ENCODE measurements at places on chromosomes 1 and 21.

- DNase-seq: peak; percentile 8
Observed at GRCh38 chr21:15495965-15496364, 233.8 kb upstream of the USP25 start.

- peak; percentile 63 for DNase-seq
Observed at GRCh38 chr1:217274927-217275654, 355.8 kb downstream of the GPATCH2 start.

DNA sequence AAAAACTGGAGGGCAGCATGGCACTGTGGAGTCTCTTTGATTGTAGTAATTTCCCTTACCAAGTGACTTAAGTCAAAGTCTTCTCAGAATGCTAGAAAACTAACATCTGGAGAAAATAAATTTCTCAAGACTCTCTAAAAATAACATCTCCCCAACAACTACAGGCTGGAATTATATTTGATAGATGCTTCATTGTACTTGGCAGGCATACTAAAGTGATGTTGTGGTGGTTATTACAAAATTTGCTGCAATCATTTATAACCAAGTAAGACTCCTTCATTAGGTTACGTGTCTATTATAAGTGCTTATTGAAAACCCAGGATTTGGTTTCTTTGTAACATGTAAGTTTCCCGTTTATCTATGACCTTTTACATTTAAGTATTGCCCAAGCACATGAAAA lies 132.9 kb upstream of the NRIP1 start:
- no peak for DNase-seq

DNA sequence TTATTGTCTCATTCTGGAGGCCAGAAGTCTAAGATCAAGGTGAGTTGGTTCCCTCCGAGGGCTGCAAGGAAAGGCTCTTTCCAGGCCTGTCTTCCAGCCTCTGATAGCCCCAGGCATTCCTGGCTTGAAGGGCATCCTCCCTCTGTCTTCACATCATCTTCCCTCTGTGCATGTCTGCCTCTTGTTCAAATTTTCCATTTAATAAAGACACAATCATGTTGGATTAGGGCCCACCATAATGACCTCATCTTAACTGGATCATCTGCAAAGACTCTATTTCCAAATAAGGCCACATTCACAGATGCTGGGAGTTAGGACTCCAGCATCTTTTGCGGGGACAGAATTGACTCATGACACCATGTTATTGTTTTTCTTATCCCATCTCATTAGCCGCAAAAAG lies 24.5 kb downstream of the HUNK start:
- peak; percentile 14 for DNase-seq

DNA sequence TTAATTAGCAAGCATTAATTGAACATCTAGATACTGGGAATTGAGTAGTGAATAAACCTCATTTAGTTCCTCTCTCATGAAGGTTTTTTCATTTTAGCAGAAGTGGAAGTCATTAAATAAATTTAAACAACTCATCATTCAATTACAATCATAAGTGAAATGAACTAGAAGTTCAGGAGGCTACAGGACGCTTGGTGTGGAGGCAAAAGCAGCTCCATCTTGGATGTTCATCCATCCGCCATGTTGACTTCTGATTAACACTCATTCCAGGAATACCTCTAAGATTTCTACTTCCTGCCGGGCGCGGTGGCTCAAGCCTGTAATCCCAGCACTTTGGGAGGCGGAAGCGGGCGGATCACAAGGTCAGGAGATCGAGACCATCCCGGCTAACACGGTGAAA lies 11.5 kb upstream of the NTPCR start:
- DNase-seq: no peak

- no peak for DNase-seq
Observed at GRCh38 chr1:202694314-202694713, 15.9 kb downstream of the SYT2 start.

GRCh38 chr1:167429612-167430011 lies 88.7 kb downstream of the CD247 start:
- no peak for DNase-seq

- DNase-seq: no peak
Observed at GRCh38 chr1:24951337-24951736, 21.3 kb upstream of the RUNX3 start.

DNA sequence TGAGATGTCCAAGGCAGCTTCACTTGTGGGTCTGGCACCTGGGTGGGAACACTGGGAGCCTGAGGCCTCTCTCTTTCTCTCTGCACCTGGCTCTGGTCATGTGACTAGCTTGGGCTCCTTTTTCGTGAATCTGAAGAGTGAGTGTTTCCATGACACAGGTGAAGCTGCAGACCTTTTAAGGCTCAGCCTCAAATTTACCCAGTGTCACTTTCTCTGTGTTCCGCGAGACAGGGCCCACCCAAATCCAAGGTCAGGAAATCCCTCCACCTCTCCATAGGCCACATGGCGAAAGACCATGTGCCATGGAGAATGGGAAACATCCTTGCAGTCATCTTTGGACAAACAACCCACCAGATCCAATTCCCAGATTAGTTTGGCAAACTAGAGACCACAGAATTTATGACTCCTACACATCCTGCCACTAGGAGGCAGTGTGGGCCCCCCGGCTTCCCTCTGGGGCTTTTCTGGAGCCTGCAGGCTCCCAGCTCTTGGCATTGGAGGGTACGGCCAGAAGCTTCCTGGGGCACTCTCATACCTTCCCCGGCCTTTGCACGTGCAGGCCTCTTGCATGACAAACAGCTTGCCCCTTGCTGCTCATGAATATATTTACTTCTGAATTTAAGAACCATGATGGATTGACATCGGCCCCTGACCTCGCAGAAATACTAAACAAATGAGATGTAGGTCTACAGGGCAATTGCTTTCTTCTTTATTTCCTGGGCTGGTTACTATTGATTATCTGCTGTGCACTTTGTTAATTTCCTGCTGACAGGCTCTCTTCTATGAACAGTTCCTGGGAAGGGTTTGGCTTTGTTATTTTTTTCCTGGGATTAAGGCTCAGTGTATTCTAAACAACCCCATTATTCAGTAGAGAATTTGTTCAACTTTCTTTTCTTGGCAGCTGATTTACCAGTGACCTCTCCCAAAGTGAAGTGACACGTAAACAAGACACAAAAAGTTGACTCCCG lies 180.7 kb downstream of the KAZN start:
- DNase-seq: no peak

DNA sequence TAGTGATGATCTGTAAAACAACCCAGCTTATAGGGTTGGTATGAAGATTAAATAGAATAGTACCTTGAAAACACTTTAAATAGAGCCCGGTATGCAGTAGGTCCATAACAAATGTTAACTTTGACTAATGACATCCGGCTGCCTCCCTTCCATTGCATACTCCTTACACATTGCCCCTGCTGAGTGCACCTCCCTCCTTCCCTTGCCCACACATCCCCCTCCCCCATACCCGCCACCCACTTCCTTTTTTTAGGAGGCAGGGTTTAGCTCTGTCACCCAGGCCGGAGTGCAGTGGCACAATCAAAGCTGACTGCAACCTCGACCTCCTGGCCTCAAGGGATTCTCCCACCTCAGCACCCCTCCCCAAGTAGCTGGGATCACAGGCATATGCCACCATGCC lies 24.4 kb upstream of the ZC3H12A start:
- DNase-seq: no peak

- DNase-seq: peak; percentile 75
Observed at GRCh38 chr1:53766831-53767405, 28.0 kb upstream of the GLIS1 start.

DNA sequence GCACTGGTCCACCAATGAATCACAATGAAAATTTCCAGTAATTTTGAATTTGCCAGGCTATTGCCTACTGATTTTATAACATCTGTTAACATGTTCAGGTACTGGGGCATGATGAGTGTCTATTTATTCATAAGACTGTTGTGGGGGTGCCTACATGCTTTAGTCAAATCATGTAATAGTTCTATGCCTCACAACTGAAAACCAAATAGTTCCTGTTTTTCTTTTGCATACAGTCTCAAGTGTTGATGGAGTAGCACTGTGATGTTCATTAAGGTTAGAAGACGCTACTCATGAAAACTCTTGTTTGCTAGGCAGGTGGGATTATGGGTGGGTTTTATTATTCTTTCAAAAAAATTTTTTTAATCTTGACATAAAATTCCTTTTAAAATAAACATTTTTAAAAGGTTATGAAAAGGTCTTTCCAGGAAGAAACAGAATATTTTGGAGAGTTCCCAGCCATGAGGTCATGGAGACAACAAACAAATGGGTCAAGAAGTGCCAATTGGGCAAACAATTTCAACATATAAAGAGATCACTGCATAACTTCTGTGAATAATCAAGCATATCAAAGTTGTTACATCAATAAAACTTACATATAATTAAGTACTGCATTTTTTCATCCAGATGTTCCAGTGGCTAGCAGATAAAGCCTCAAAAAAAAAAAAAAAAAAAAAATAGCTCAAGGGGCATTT lies 40.2 kb upstream of the NHLH2 start:
- DNase-seq: no peak

- peak; percentile 84 for DNase-seq
Observed at GRCh38 chr1:202505356-202505755, 156.9 kb downstream of the PPP1R12B start.

DNA sequence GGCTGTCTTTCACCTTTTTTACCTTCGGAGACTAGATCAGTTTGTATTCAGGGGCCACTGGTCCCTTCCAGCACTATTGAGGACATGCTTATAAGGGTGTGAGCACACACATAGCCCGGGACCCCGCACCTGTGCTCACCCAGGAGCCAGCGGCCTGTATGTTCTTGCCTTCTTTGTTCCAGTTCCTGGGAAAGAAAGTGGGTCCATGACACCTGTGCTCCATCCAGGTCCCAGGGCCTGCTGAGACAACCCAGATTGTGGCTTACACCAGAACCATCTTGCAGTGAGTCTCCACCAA lies 207.8 kb downstream of the TOMM20 start:
- DNase-seq: no peak

- DNase-seq: peak; percentile 89
Observed at GRCh38 chr1:86774305-86775295, 70.2 kb downstream of the SH3GLB1 start.

GRCh38 chr1:44676484-44677200 lies 2.1 kb downstream of the ARMH1 start:
- DNase-seq: peak; percentile 37

DNA sequence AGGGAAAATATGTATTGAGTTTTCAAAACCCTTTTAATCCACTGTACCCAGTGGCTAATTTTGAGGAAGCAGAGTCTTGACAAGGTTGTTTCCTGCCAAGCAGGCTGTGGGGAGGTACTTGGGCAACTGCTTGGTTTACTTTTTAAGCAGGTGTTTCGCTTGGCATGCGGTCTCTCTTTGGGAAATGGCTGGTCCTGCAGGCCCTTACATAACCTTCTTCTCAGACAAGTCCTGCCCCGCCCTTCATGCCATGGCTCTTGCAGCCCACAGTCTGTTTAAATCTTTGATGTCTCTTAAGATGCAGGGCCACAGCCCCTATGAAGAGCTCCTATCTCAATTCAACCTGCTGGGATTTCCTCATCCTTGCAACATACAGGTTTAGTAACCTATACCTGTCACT lies 36.0 kb upstream of the ABCD3 start:
- DNase-seq: no peak

- no peak for DNase-seq
Observed at GRCh38 chr1:22121421-22121911, 21.4 kb downstream of the WNT4 start.

DNA sequence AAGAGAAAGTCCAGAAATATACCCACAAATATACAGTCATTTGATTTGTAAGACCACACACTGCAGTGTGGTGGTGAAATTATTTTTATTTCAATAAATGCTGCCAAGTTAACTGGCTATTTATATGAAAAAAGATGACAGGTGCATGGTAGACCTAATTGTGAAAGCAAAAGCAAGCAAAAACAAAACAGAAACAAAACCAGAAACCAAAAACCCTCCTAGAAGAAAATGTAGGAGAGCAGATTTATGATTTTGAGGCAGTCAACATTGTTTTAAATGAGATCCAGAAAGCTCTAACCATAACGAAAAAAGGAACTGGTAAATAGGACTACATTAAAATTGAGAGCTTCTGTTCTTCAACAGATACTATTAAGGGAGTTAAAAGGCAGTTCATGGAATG lies 303.6 kb downstream of the PRDM2 start:
- DNase-seq: no peak

GRCh38 chr1:91818713-91818975 lies 67.3 kb downstream of the TGFBR3 start:
- no peak for DNase-seq
